ENCODE measurements at places on chromosomes 7 and 10.

DNA sequence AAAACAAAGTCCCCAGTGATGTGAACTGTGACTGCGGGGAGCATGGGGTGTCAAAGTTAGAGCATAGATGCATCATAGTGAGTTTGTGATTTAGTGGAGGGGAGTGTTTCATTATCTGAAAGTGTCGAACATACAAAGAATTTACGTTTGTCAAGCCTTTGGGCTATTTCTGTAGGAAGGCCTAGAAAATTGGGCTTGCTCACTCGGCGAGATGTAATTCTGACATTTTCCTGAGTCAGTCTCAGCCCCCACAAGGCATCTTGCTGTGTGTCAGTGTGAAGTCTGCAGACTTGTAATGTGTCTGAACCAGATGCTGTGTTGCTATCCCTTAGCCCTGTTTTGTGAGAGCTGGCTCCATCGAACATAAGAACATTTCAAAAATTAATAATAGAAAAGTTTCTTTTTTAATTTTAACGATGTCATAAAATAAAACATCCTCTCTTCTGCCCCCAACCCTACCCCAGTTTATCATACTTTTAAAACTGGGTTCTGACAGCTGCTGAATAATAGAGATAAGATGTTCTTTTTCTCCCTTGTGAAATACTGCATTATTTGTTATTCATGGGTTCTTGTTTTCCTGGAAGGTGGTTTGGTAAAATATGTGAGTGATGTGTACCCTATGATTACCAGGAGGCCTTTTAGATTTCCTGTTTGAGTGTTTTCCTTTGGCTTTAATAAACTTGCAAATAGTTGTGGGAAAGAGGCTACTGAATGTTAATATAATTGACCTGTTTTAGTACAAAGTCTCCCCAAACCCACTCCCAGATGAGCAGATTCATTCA lies 207.4 kb downstream of the GPR158 start:
- DNase-seq, result no peak

GRCh38 chr7:67990003-67990402 lies 993.4 kb downstream of the TYW1 start:
- no peak for DNase-seq

DNA sequence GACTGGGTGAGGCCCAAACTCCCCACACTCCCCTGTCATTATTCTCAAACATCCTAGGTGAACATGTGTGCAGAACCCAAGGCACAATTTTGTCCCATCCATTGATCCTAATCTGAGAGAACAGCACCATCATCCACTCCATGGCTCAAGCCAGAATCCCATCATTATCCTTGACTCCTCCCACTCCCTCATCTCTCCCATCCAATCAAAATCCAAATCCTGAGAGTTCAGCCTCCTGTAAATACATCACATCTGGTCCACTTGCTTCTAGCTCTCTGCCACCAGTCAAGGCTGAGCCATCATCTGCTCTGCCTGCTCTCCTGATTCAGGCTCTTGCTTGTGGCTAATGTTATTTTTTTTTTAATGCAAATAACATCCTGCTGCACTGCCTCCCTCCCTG lies 75.9 kb upstream of the SLF2 start:
- DNase-seq, result no peak

GRCh38 chr10:75662715-75663114 lies 231.3 kb downstream of the LRMDA start:
- DNase-seq, result no peak

DNA sequence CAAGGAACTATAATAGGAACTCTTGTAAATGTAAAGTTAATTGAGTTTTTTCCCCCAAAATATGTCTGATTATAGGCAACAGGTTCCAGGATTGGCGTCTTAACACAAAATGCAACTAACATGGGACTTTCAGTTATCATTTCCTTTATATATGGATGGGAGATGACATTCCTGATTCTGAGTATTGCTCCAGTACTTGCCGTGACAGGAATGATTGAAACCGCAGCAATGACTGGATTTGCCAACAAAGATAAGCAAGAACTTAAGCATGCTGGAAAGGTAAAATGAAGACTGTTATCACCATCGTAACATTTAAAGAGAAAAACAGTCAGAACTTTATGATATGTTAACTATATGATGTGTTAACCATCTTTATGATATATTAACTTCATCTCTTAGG lies 63.7 kb downstream of the SP8 start:
- DNase-seq, result no peak

GRCh38 chr10:59243611-59244195 lies 67.3 kb downstream of the PHYHIPL start:
- no peak for DNase-seq

Measured in stimulated activated CD4-positive, alpha-beta T cell treated with anti-CD3 and anti-CD28 coated beads, Interleukin-1b, Interleukin-23, amount 100 ng/mL, for 1 hour (primary cell).